ENCODE measurements at places on chromosomes 12 and 14. TPM values are rescaled to one million over a fixed set of nuclear protein-coding genes. Genes with fewer than 3 reads are reported as not detected.

DNA sequence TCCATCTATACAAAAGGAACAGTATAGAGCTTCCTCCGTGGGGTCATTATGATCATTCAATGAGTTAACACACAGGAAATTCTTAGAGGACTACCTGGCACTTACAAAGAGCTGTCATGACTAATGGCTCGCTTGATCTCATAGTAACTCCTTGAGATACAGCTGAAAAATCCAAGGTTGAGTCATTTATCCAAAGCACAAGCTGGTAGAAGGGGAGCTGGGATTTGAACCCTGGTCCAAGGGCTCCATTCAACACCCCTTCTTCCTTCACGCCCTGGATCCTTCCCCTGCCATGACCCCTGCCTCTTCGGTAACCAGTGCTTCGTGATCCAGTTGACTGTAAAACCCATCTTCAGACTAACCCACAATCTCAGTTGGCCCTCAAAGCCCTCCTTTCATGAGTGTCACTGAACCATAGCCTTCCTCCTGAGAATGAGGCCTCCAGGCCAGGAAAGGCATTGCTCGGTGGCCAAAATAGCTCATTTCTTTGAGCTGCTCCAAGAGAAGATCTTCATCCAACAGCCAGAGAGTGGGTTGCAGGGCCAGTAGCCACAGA is 7.8 kb downstream of the ZFP36L1 start:
- H3K4me3 ChIP-seq = no peak overlapping the region
- H3K27ac ChIP-seq = no peak overlapping the region
- peaks cover 3% of the 10 kb centered on the region for H3K27me3 ChIP-seq
- DNase-seq = no peak

DNA sequence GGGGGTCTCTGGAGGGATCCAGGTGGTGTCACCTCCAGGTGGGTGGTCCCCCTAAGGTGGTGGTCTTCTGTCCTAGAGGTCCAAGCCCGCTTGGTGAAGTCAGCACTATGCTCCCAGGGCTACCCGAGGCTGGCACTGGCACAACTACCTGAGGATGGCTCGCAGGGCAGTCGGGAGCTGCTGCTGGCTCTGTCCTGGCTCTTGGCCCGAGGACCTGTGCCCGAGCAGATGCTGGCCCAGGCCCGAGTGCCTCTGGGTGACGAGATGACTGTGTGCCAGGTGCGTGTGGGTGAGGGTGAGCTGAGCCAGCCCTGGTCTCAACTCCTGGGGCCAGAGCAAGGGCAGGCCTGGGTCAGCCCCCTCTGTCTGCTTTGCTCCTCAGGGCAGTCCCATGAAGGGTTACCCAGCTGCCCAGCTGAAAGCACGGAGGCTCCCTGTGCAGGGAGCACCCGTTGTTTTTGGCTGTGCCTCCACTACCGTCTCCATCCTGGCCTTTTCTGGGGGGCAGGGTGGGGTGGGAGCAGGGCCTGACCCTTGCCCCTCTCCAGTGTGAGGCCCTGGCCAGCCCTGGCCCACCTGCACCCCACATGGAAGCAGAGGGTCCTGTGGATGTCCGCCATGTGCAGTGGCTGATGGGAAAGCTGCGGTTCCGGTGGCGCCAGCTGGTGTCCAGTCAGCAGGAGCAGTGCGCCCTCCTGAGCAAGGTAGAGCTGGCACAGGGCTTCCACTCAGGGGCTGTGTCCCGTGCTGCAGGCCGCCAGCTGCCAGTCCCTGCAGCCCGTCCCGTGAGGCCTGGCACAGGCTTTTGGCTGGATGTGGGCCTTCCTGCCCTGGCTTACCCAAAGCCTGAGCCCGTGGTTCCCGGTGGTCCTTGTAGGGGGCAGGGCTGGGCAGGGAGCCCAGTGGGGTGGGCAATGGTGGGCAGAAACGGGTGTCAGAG is 1.3 kb downstream of the TEDC1 start:
- H3K27me3 ChIP-seq = peaks cover 14% of the 10 kb centered on the region
- H3K27ac ChIP-seq = peak overlapping the region; percentile 52
- H3K4me3 ChIP-seq = peak overlapping the region; percentile 86
- H3K4me1 ChIP-seq = peaks cover 2% of the 10 kb centered on the region

DNA sequence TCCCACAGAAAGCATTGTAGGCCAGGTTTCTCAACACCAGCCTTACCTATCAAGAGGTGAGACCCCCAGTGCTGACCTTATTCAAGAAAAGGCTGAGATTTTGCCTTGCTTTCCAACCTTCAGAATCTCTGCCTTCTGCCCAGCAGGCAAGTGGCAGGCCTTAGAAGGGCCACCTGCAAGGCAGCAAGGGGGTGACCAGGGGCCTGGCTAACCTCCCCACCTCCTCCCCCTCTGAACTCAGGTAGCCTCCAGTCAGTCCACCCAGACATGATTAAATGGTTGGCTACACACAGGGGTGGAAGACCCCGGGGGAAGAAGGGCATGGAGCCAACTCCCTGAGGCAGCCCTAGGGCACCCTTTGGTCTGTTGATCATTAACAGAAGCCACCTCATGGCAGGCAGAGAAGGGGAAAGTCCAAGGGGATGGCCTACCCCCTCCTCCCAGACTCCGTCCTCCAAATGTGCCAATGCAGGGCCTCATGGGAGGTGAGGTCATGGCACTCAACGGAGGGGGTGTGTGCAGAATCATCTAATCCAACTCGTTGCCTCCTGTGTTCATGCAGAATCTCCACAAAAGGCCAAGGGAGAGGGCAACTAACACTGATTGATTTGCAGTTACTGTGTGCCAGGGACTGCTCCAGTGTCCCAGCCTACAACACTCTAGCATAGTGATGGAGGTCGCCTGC is 8.5 kb downstream of the ZFP36L1 start:
- no peak overlapping the region for H3K4me3 ChIP-seq
- no peaks in the 10 kb centered on the region for H3K36me3 ChIP-seq
- DNase-seq = peak; percentile 11
- H3K27ac ChIP-seq = no peak overlapping the region
- H3K4me1 ChIP-seq = peaks cover 1% of the 10 kb centered on the region

GRCh38 chr12:109432842-109433304 is 44.2 kb downstream of the KCTD10 start:
- H3K4me3 ChIP-seq = no peak overlapping the region
- H3K36me3 ChIP-seq = no peaks in the 10 kb centered on the region
- H3K27ac ChIP-seq = no peak overlapping the region
- DNase-seq = peak; percentile 92

SLC8A3 gene
- 9.8 TPM for total RNA-seq

All from glutamatergic neuron (in vitro differentiated cells).